Eye (tissue), 1 donor: ENCODE measurements at places on chromosomes 1 and 21.

DNA sequence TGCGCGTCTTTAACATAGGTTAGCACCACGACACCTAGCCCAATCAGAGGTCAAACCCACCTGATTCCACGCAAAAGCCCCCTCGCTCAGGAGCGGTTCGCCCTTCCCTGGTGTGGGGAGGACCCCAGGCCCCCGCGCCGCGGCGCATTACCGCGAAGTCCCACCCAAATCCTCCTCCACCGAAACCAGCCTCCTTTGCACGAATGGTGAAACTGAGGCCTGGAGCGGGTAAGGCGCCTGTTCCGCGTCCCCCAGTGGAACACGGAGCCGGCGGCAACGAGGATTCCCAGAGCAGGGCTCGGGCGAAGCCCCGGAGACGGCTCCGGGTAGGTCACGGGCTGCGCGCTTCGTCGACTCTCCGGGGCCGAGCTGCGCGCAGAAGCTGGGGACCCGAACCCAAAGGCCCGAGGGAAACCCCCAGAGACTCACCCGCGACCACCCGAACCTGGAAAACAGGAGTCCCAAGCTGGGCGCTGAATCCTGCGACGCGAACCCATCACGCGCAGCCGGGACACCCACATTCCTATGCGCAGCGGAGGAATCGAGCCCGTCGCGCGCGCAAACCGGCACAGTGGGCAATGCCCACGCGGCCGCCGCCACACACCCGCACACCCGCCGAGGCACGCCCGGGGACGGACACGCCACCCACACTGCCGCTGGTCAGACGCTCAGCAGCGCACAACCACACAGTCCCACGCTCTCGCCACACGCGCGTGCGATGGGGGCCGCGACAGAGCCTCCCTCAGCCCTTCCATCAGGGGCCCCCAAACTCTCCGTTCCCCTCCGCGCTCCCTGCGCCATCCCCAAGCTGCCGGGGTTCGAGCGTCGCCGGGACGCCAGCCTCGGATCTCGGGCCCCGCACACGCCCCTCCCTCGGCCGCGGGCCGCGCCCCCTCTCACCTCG, 507 bp downstream of the GLIS1 start:
- DNase-seq, result peak; percentile 56

DNA sequence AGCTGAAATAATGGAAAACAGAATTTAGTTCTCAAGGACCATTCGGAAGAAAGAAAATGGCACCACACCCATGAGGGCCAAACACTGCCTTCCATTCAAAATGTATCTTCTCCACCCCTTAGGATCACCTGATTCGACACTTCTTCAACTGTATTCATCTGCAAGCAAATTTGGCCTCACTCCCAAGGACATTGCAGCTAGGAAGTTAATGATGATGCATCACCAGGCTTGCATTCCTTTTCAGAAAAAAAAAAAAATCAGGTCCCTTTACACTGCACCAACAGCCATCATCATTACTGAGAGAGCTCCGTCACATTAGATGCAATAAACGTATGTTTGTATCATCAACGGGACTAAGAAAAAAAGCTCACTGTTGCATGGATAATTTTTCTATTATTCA, 368.3 kb downstream of the PCP4 start:
- DNase-seq, result no peak

- no peak for DNase-seq
Measured at GRCh38 chr1:110213143-110213540, 3.0 kb downstream of the KCNC4 start.

DNA sequence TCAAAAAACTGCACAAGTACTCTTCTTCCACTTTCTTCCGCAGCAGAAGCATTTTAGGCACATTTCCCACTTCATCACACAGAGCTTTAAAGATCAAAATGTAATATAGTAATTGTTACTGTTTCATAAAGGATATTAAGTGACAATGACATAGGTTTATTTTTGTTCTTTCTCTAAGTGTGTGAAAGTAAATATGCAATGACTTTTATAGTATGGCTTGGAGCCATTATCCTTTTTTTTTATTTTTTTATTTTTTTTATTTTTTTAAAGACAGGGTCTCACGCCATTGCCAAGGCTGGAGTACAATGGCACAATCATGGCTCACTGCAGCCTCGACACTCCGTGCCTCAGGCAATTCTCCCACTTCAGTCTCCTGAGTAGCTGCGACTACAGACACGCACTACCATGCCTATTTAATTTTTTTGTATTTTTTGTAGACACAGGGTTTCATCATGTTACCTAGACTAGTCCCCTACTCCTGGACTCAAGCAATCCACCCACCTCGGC, 7.0 kb downstream of the TRIM33 start:
- DNase-seq, result no peak

DNA sequence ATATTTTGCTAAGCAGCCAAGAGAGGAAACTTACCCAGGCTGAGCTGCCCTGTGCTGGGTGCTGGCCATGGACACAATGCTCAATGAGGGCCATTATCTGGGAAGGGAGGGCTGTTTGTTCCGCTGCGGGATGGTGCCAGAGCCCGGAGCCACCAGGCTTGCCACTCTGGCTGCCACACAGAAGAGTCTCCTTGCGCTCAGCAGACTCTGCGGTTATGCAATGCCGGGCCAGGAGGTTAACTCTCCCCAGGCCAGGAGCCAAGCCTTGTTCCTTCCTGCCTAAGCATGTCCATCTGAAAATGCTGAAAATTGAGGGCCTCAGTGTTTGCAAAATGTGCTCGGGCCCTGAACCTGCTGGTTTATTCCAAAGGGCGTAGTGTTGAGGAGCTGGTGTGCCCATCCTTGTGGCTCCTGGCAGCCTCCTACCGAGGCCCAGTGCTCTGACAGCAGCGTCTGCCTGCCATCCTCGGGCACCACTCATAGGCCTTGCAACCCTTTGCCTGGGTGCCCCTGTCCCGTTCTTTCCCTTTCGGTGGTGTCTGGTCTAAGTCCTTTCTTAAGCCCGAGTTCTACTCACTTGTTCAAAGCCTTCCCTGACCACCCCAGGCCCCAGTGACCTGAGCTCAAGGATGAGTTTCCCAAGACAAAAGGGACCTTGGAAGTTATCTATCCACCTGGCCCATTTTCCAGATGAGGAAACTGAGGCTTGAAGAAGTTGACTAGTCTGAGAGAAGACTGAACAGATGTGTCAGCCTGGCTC, 133.8 kb upstream of the EDN2 start:
- DNase-seq, result no peak

DNA sequence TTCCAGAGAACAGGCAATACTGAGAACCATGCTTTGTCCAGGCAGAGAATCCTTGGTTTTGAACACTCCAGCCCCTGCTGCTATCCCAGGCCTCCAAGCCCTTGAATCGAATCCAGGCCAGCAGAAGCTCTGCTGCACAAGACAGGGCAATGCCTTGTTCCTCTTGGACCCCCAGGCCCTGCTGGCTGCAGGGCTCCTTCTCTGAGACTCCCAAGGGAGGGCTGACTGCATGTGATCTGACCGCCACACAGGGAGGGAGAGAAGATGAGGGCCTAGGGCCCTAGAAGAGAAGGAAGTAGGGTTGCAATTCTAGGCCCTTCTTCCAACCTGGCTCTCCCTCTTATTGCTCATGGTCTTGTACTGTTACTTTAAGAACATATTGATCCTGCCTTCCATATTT, 160.6 kb upstream of the EDN2 start:
- DNase-seq, result no peak

DNA sequence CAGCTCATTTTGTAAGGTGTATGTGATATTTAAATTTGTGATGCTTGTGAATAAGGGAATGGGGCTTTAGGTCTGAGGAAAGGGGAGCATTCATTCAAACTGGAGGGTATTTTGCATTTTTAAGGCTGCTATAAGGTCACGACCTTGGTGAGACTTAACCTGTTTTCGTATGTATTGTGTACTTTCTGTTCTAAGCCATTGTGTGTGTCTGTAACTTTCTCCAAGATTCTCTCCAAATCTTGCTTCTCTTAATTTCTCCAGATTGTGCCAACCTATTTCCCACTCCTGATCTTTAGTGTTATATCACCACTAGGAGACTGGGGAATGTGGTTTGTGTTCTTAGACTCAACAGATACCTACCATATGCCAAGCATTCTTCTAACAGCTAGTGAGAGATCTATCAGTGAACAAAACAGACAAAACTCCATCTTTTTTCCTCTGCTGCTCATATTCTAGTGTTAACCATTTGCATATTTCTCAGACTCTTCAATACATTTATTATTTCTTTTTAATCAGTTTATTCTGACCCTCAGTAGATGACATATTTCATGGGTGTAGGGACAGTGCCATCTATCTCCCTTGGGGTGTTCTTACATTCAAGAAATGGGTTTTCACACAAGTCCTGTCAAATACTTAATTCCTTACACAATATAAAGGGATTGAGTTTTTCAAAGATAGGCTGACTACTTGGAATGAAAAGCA, 27.5 kb downstream of the ATP1B1 start:
- no peak for DNase-seq

GRCh38 chr21:29715089-29715488, 224.7 kb downstream of the GRIK1 start:
- DNase-seq, result no peak

DNA sequence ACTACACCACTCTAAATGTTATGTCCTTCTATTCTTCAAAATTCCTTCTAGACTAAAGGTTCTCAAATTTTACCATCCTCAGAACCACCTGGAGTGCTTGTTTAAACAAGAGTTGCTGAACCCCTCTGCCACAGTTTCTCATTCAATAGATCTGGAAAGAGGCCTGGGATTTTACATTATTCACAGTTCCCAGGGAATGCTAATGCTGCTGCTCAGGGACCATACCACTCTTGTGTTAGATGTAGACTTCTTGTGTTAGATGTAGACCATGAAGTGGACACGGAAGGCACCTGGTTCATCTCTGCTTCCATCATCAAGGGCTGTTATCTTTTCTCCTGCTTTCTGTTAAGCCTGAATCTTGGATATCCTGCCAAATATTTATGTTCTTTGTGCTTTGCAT, 31.3 kb upstream of the CCN1 start:
- no peak for DNase-seq

GRCh38 chr21:38768471-38769063, 37.2 kb upstream of the ETS2 start:
- peak; percentile 24 for DNase-seq

DNA sequence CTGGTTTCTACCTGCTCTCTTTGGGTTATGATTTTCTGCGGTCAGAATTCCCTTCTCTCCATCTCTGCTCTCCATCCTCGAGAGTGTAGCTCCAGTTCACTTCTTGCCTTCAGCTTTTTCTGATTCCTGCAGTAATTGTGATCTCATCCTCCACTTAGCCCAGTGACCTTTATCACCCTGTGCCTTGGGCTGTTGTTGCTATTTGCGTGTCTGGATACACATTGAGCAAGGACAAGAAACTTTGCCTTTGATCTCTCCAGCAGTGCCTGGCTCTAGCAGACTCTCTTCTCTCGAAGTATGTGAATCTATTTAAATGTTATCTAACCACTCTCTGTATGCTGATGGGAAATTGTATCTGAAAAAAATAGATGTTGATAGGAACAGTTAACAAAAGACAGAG, 76.4 kb upstream of the MARK1 start:
- DNase-seq, result peak; percentile 57

DNA sequence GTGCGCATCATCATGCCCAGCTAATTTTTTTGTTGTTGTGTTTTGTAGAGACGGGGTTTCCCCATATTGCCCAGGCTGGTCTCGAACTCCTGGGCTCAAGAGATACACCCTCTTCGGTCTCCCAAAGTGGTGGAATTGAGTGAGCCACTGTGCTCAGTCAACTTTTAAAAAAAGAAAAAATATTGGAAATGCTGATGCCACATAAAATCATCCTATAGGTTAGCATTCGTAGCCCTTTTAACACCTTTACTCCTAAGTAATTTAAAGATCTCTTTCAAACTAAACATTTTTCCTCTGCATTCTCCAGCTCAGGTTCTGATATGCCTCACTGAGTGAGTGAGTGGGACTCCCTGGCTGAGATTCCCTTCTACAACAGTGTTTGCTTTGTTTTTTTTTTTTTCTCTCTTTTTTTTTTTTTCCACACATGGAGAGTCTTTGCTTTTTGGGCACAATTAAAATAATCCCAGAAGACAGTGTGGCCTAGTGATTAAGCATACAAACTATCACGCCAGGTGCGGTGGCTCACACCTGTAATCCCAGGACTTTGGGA, 74.0 kb downstream of the LPGAT1 start:
- DNase-seq, result no peak

DNA sequence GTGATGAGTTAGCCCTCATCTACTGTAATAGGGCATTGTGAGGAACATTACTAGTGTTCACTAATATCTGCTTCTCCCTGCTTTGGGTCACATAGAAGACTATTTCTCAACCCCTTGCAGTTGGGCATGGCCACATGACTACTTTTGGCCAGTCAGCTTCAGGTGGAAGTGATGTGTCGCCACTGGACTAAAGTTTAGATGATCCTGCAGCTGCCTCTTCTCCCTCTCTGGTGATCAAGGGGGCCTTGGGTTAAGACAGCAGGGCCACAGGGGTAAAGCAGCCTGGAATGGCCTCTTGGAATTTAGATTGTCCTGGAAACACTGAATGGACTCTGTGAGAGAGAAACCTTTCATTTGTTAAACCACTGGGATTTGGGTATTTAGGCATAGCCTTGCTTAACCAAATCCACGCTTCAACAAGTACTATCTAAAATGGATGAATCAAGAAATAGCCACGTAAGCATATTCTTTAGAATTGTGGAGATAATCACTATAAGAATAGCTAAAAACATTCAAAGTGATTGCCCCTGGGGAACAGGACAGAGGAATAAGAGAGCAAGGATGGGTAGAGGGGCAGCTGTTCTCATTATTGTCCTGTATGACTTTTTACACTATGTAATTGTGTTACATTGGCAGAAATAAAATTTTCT, 41.2 kb downstream of the OPRD1 start:
- no peak for DNase-seq

- peak; percentile 95 for DNase-seq
Measured at GRCh38 chr1:203026031-203026665, at the start of gene PPFIA4. PPFIA4 (plus strand) TSS chr1:203026491; CDS start chr1:203039009, 12,518 bp downstream.

DNA sequence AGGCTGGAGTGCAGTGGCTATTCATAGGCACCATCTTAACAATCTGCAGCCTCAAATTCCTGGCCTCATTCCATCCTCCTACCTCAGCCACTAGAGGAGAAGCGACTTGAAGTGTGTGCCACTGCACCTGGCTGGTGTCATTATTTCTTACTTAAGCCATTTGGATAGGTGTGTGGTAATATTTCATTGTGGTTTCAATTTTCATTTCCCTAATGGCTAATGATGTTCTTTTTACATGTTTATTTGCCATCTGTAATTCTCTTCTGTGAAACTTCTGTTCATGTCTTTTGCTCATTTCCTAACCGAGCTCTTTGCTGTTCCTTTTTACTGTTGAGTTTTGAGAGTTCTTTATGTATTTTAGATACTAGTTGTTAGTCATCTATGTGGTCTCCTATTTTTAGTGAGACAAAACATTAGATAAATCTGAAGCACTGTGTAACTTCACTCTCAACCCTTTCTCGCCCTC, 66.8 kb downstream of the SLC27A3 start:
- DNase-seq, result no peak

- no peak for DNase-seq
Measured at GRCh38 chr1:156539818-156540355, 32.5 kb downstream of the IQGAP3 start.

GRCh38 chr1:202811296-202812175, 782 bp downstream of the PCAT6 start:
- DNase-seq, result no peak

DNA sequence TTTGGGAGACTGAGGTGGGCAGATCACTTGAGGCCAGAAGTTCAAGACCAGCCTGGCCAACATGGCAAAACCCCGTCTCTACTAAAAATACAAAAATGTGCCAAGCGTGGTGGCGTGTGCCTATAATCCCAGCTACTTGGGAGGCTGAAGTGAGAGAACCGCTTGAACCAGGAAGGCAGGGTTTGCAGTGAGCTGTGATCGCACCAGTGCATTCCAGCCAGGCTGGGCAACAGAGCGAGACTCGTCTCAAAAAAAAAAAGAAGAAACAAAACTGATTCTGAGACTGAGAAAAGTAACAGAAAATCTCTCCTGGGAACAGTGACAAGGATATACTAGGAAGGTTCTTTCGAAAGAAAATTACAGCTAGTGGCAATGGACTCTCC, 20.9 kb downstream of the USP48 start:
- no peak for DNase-seq
